Sciatic nerve (tissue), 2 donors: ENCODE measurements at places on chromosomes 11 and 22. TPM values are rescaled to one million over a fixed set of nuclear protein-coding genes. Genes with fewer than 3 reads are reported as not detected.

The LRRC74B gene
- not detected for total RNA-seq

- DNase-seq = no peak
Observed at GRCh38 chr22:39241794-39242594, 2.8 kb downstream of the PDGFB start.

GRCh38 chr11:85947431-85948272, 92.5 kb downstream of the CCDC83 start:
- DNase-seq = no peak

DNA sequence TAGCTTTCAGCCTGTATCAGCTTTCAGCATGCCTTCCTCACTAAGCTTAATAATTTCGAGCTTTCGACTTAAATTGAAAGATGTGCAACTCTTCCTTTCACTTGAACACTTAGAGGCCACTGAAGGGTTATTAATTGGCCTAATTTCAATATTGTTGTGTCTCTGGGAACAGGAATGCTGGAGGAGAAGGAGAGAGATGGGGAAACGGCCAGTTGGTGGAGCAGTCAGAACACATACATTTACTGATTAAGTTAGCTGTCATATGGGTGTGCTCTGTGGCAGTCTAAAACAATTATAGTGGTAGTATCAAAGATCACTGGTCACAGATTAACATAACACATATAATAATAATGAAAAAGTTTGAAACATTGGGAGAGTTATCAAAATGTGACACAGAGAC, 106.2 kb downstream of the LRRC32 start:
- DNase-seq = no peak

GRCh38 chr11:45332276-45332934, 46.3 kb upstream of the SYT13 start:
- no peak for DNase-seq

GRCh38 chr11:120258661-120259060, 18.7 kb downstream of the POU2F3 start:
- DNase-seq = no peak

DNA sequence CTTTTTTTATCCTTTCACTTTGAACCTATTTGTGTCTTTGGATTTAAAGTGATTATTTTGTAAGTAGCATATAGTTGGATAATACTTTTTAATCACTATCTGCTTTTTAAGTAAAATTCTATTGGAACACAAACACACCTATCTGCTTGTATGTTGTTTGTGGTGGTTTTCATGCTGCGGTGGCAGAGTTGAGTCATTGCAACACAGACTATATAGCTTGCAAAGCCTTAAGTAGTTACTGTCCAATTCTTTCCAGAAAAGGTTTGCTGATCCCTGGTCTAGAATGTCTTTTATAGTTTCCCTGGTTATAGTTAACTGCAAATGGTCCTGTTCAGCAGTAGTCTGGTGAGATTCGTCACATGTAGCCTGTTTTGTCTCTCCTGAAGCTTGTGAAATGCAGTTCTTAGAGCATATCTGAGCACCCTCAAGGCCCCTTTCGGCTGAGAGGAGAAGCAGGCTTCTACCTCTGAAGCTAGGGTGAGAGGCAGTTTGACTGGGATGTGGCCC, 21.5 kb downstream of the SHANK3 start:
- no peak for DNase-seq

GRCh38 chr11:1126491-1126926, 31.2 kb upstream of the MUC5AC start:
- no peak for DNase-seq

The ZNRF3 gene
- 12.9 TPM for total RNA-seq

GRCh38 chr11:16612566-16613261, 125.7 kb upstream of the C11orf58 start:
- DNase-seq = peak; percentile 53

DNA sequence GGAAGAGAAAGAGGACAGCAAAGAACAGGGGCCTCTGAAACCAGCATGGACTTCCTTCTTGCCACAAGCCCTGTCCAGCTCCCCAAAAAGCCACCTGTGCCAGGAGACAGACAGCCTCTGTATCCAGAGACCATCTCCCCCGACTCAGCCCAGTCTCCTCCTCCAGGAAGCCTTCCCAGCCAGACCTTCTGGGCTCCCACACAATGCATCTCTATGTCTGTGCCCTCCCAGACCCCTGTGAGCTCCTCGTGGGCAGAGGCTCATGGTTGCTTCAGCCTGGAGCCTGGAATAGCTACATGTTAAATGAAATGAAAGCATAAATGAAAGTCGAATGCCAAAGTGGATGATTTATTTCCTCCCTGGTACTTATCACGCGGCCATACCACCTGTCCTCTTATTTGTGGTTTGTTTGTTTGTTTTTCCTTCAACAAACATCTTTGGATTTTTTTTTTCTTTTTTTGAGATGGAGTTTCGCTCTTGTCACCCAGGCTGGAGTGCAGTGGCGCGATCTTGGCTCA, 7.3 kb upstream of the ARAP1 start:
- DNase-seq = no peak

- no peak for DNase-seq
Observed at GRCh38 chr22:38305471-38306448, 11.5 kb downstream of the CSNK1E start.

DNA sequence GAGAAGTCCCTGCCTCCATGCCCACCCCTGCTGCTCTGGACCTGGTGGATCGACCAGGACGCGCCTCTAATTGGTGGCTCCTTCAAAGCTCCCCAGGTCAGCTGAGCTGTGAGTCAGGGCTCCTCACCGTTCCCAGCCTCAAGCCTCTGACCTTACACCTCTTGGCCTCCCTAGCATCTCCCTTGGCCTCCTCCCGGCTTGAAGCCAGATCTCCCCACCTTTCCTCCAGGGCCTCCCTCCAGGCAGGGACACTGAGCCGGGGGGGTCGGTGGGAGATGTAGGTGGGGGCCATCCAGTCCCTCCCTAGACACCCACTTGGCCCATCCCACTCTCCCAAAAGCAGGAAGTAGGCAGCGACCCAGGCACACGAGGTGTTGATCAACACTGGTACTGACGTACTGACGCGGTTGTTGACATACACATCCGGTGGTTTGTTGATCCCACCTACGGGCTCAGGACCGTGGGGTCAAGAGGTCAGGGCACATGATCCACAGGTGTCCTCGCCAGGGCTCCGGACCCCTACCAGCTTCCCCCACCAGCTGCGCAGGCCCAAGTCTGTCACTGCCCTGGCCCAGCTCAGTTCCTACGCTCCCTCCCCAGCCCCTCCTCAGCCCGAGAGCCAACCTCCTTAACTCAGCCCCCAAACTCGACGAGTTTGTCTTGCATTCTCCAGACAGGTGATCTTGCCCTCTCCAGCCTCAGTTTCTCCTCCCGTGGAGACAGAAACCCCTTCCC, 802 bp downstream of the ATG2A start:
- peak; percentile 81 for DNase-seq

The HTR3B gene
- total RNA-seq = not detected

GRCh38 chr11:65420979-65421793, 1.4 kb upstream of the NEAT1 start:
- DNase-seq = peak; percentile 96

- DNase-seq = no peak
Observed at GRCh38 chr11:106461839-106462545, 384.5 kb downstream of the AASDHPPT start.

The PANX1 gene
- total RNA-seq = 18.3 TPM

- no peak for DNase-seq
Observed at GRCh38 chr22:24161909-24162308, 19.4 kb upstream of the SUSD2 start.

DNA sequence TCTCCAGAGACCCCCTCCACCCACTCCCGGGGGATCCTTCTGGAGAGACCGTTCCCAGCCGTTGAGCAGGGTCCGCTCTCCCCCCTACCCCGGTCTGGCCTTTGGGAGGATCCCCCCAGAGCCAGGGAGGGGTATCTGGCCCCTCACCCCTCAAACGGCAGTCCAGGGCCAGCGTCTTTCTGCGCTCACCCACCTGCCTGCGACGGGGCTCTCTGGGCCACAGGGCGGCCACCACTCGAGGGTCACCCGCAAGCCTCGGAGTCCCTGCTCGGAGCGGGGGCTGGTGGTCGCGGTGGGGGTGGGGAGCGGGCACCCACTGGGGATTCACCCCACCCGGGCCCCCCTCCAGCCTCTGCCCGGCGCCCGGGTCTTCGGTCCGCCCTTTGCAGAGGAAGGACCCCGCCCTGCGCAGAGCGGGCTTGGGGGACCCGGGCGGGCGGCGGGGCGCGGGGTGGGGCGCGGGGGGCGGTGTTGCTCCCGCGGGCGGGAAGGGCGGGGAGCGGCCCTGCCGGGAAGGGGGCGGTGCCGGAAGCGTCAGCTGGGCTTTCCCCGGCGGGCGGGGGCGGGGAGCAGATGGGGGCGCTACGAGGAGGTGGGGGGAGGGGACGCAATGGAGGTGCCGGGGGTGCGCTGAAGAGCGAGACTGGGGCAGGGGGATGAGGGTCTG, 16.6 kb downstream of the CRELD2 start:
- peak; percentile 94 for DNase-seq

DNA sequence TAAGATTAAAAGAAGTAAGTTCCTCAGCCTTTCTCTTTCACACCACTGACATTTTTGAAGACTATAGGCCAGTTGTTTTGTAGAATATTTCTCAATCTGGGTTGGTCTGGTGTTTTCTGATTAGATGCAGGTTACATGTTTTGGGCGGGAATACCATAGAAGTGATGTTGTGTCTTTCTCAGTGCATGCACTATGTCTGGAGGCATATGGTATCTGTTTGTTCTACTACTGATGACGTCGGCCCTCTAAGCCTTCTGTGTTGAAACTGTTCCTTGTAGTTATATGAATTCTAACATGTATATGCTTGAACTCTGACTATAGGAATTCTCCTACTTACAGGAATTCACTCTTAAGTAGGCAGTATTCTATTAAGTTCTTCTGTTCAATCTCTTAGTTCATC, 21.6 kb downstream of the ZFTA start:
- no peak for DNase-seq

- no peak for DNase-seq
Observed at GRCh38 chr11:111967649-111968048, 30.5 kb downstream of the DIXDC1 start.

DNA sequence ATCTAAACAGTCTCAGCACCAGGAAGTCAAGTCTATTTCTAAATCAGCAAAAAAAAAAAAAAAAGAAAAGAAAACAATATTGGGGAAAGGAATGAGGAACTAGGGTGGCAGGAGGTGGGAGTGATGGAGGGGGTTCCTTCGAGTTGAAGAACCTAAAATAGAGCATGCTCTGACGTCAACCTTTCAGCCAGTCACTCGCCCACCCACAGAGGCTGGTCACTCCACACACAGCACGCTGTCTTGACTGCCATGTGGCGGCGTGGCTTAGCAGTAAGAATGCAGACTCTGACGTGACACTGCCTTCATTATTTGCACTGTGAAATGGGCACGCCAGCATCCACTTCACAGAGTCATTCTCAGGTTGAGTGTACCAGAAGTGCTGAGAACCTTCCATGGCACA, 48.3 kb downstream of the LARGE1 start:
- DNase-seq = no peak

The APOBEC3H gene
- 1.1 TPM for total RNA-seq

The SART1 gene
- total RNA-seq = 51.0 TPM

- no peak for DNase-seq
Observed at GRCh38 chr11:7500251-7500650, 13.5 kb upstream of the PPFIBP2 start.

The NRXN2 gene
- 13.7 TPM for total RNA-seq

DNA sequence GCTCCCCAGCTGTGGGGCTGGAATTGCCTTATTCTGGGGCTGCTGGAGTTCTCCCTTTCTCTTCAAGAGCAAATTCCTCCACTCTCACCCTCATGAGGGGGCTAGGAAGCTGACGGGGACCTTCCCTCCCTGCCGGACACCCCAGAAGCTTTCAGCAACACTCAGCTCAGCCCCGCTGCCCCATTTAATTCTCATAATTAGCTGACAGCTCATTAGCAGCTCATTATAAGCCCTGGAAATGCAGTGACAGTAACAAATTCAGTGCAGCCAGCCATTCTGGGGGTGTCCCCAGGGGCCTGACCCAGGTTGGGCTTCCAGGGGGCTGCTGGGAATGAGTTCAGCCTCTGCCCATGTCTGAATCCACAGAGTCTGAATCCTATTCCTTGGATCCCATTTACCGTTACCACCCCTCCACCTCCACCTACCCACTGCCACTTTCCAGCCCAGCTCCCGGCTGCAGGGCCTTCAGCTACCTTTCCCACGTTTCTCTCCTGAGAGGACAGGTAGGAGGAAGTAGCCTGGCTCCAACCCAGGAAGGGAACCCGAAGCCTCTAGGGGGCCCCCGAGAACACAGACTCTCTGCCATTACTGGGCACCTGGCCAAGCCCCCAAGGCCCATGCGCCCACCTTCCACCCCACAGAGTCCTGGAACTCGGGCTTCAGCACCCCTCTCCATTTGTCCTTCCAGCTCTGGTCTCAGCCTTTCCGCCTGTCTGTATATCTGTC, 101.7 kb upstream of the LMO1 start:
- DNase-seq = no peak

The INS gene
- 1.5 TPM for total RNA-seq

The GDPD5 gene
- 78.5 TPM for total RNA-seq

DNA sequence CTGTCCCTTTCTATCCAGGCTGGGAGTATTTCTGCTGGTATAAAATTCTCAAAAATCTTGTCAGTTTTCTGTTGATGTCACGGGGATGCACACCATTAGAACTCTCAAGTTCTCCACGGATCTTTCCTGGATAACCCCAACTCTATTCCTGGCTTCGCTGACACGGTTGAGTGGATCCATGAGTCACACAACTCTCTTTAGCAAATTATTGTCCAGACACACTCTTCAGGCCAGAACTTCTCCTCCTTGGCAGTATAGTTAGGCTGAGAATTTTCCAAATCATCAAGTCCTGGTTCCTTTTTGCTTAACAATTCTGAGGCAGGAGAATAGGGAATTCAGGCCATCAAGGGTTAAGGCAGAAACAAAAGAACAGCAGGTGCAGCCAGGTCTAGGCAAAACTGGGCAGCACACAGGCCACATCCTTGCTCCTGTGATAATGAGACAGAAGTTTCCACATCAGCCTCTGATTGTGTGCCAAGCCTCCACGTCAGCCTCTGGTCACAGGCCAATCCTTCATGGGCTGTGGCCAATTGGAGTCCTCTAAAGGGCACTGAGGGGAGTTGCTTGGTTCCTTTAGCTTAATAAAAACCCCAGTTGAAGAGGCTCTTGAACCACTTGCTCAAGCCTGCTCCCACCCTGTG, 5.7 kb upstream of the ACAT1 start:
- peak; percentile 91 for DNase-seq

The SHANK2 gene
- total RNA-seq = 3.7 TPM

GRCh38 chr11:8354622-8355415, 91.1 kb upstream of the LMO1 start:
- no peak for DNase-seq

The PAMR1 gene
- total RNA-seq = 15.6 TPM

The MYBPC3 gene
- 0.53 TPM for total RNA-seq

DNA sequence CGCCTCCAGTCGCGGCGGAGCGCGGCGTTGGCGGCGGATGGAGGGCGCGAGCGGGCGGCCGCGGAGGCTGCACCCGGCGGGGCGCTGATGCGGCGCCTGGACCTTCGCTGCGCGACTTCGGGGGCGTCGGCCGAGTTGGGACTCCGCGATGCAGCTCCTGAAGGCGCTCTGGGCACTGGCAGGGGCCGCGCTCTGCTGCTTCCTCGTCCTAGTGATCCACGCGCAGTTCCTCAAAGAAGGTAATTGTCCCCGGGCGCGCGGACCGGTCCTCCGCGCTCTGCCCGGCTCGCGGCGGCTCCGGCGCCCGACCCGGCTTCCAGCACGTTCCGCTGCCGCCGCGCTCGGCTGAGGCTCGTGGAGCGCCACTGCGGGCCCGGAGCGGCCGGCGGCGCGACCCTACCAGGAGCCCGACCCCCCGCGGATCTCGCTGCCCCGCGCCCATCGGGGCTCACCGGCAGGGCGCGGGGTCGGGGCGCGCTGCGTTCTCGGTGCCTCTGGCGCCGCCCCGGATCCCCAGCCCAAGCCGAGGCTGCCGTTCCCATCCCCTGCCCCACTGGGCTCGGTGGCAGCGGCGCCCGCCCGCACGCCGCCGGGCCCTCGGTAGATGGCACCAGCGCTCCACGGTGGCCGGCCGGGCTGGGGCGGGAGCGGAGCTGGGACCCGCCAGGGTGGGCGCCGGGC, 1251.2 kb downstream of the BRD1 start:
- no peak for DNase-seq
